ENCODE measurements at places on chromosomes 13 and 19.

- DNase-seq: no peak
These were observed 83.1 kb downstream of the ZNF557 start for GRCh38 chr19:7152568-7152967.

GRCh38 chr19:7488736-7489353 is at the start of gene PEX11G:
Gene PEX11G (minus strand): TSS chr19:7489035. CDS start chr19:7489010, 25 bp downstream.
- peak; percentile 89 for DNase-seq

- no peak for DNase-seq
These were observed 15.2 kb downstream of the EFNA2 start for GRCh38 chr19:1300744-1301490.

GRCh38 chr19:11125994-11126685 is 29.4 kb downstream of the SPC24 start:
- DNase-seq: peak; percentile 74

- no peak for DNase-seq
These were observed 29.7 kb upstream of the FXYD3 start for GRCh38 chr19:35085947-35086346.

GRCh38 chr19:21322528-21322927 is 6.7 kb downstream of the ZNF708 start:
- no peak for DNase-seq

GRCh38 chr13:49351871-49352270 is 92.0 kb downstream of the CAB39L start:
- DNase-seq: no peak

DNA sequence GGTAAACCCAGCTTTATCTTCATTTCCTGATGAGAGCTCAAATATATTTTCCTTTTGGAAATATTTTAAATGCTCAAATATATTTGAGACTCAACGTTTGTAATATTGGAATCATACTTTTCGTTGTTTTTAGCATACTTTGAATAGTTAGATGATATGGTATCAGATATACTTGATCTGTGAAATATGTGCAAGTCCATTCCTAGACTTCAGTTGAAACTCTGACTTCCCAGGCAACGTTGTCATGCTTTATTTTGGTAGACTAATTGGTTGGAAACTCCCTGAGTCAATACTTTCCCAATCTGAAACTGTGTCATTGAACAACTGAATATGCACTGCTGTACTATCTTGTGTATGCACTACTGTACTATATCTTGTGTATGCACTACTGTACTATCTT is 378.5 kb downstream of the MYO16 start:
- DNase-seq: no peak

DNA sequence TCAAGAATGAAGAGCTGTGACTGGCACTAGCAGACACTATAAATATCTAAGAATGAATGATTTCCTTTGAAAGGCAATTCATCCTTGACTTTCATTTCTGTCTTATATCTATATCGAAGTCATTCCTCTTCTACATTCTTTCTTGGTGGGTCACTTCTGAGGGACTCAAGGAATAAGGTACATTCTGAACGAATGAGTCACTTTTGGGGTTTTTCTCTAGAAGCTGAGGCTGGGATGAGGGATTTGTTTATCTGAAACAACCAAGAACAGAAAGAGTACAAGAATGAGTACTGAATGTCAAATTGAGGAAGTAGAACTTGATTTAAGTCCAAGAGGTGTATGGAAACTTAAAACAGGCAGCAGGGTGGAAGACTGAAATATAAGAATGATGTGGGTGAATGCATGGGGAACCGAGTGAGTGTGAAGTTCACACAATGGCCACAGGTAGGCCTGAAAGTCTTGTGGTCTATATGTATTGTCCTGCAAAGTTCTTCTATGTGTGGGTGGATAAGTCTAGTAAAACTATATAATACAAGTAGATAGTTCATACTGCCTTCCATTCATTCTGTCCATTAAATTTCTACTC is 343.9 kb downstream of the OXGR1 start:
- no peak for DNase-seq

DNA sequence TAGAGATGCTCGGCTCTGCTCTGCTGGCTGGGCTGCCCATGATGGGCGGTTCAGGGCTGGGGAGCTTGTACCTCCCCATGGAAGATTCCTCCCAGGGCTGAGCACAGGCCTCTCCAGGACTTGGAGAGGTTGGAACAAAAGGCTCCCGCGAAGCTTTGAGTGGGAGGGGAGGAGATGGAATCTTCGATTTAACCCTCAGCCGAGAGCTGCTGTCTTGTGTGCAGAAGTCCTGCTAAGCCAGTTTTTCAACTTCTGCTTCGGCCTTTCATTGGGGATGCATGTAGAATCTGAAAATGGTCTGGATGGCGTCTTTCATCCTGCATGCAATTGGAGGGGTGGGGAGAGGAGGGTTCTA is 163.3 kb downstream of the KDM4B start:
- no peak for DNase-seq

DNA sequence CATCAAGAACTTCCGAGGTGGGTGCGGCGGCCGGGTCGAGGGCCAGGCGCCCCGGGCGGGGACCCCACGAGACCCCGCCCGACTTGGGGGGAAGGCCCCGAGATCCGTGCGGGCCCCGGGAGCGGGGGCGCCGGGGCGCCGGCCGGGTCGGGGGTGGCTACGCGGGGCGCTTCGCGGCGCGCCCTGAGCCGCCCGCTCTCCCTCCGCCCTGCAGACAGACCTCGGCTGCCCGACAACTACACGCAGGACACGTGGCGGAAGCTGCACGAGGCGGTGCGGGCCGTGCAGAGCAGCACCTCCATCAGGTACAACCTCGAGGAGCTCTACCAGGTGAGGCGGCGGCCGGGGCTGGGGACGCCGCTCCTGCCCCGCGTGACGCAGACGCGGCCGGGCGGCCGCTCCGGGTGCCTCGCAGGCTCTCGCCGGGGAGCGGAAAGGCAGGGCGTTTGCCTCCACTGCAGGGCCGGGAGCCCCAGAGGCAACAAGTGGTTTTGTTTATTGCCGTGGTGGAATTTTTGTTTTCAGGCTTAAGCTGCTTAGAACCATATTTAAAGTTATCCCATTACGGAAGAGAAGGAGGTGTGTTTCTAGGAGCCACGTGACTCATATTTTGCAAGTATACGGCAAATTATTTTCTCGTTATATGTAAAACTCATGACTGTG is 477 bp downstream of the CUL4A start:
- peak; percentile 76 for DNase-seq

DNA sequence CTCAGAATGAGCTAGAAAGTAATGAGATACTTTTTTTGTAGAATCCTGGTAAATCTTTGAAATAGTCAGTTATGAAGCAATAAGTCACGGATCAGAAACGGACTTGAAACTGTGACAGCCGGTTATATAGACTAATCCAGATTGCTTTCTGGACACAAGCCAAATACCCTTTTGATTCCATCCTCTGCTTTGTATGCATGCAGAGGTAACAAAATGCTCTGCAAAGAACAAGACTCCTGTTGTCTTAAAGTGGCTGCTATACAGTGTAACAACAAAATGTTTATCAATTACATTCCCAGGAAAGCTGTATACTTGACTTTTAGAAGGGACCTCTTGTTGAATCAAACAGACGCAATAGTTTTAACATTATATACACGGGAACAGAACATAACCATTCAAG is 66.5 kb upstream of the STARD13 start:
- DNase-seq: no peak

DNA sequence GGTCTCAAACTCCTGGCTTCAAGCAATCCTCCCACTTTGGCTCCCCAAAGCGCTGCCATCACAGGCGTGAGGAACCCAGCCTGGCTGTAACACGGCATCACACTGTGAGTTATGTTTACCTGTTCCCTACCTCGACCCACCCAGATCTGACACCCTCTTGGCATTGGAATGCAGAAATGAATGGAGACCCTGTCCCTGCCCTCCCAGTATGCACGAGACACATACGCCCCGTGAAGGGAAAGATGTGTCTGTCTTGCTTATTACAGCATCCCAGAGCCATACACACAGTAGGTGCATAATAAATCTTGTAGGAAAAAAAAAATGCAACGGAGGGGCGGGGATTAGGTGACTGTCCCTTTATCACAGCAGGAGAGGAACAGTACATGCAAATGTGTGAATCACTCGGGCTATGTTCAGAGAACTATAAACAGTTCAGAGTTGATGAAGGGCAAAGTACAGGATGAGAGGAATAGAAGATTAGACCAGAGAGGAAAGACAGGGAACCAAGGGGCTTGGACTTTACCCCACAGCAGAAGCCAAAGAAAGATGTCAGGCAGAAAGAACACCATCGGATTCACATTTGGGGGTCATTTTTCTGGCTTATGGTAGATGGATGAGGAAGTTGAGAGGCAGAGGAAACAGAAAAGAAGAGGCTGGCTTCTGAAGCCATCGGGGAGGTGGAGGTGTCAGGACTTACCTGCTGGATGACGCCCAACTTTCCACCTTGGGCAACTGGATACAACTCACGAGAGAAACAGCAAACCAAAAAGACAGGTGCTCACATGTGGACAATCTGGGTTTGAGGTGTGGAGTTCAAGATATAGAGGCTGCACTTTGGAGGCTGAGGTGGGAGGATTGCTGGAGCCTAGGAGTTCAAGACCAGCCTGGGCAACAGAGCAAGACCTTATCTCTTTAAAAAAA is 94.3 kb downstream of the INSR start:
- no peak for DNase-seq

DNA sequence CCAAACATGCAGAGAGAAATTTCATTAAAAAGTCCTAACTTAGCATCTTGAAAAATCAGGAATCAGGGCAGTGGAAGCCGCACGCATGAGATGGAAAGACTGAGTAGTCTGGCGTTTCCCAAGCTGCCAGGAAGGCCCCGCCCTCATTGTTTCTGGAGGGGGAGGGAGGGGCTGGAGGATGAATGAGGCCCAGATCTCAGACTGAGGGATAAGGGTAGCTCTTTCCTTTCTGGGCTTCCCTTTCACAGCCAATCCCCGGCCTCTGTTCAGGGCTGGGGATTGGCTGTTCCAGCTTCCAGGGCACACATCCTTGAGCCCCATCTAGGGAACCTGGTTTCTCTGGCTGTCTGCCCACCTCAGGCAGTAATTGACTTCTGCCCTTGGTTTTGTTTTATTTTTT is 7.3 kb downstream of the C19orf53 start:
- no peak for DNase-seq

- DNase-seq: no peak
These were observed 6.4 kb downstream of the METTL21C start for GRCh38 chr13:102688306-102688973.

- no peak for DNase-seq
These were observed 33.1 kb upstream of the MTIF3 start for GRCh38 chr13:27483421-27483820.

DNA sequence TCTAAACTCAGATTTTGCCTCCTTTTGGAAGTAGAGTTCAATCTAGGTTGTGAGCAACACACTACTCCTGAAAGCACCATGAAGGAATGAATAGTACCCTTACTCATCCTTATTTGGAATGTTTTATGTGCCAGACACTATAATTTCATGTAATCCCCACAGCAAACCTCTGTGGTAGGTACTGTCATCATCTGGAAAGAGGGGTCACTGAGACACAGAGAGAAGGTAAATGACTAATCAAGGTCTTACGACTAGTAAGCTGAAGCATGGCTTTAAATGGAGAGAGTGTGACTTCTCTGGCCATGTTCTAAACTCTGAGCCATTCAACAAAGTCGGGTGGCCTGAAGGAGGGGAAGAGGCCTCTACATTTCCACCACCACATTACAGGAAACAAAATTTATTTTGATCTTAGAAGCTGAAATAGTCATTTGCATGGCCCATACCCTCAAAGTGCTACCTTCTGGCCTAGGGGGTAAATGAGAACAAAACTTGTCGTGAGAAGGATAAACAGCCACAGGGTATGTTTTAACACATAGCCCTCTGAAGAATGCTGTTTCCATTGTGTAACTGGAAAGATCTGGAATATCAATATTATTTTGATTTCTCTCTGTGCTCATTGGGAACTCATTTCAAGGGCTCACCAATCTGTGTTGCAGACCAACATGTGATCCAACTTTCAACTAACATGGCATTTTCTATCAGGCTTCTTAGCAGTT is 180.8 kb upstream of the RFC3 start:
- DNase-seq: no peak

GRCh38 chr13:52366291-52366690 is 39.7 kb downstream of the THSD1 start:
- no peak for DNase-seq

- no peak for DNase-seq
These were observed 1729.5 kb upstream of the SPRY2 start for GRCh38 chr13:82070416-82070815.

GRCh38 chr13:74978591-74978990 is 503.4 kb downstream of the TBC1D4 start:
- DNase-seq: no peak

DNA sequence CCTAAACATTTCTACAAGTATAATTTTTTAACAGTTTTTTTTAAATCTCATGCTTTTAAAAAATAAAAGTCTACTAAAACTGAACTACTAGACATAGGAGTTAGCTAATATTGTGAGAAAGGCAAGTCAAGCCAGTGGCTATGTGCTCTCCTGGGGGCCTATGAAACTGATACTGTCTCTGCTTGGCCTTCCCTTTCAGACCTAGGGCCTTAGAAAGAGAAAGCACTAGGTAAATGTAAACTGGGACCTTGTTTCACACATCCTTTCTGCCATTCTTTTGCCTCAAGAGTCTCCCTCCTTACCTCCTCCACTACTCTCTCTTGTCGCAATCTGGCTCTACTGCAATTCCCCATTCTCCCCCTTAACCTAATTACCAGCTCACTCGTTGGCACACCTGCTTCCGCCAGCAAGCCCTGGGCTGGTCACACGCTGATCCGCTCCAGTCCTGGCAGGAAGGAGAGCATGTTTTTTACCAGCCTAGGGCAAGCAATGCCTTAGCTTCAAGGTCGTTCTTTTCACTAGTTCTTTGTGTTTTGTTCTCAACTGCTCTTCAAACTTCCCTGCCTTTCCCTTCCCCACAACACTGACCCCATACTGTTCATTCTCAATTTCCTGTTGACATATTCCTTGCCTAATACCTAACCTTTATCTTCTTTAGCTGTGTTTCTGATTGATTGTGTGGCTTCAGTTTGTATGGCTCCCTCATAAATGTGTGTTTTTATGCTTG is 23.1 kb downstream of the TBC1D4 start:
- DNase-seq: no peak

DNA sequence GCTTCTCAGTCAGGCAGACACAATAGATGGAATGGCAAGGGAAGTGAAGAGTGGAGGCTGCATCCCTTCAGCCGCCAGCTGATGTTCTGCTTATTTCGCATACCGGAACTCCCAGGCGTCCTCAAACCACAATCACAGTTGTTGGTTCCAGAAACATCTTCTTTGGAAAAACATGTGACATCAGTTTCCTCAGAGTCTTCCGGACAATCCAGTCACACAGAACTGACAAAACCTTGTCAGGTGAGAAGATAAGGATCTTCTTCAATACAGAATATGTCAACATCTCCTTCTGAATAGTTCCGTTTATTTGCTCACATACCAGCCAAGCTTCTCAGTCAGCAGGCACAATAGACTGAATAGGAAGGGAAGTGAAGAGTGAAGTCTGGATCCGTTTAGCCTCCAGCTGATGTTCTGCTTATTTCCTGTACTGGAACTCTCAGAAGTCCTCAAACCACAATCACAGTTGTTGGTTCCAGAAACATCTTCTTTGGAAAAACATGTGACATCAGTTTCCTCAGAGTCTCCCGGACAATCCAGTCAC is 45.1 kb upstream of the CEACAM21 start:
- DNase-seq: no peak

DNA sequence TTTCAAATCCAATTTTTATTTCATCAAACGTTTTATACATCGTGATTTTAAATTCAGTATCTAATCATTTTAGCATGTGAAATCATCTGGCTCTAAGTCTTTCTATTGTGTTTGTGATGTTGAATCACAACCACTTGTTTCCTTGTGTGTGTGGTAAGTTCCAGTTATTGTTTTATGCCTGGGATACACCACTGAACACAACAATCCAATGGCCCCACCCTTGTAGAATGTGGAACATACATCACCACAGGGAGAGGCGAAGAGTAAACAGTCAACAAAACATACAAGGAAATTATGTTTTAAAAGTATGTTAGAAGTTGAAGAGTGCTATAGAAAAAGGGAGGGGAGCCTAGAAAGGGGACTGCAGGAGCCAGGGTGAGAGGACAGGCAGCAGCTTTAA is 100.5 kb downstream of the EPSTI1 start:
- no peak for DNase-seq

Measured in stimulated activated CD4-positive, alpha-beta T cell treated with anti-CD3 and anti-CD28 coated beads, Interleukin-1b, Interleukin-23, amount 100 ng/mL, for 48 hours (primary cell).